ENCODE measurements at places on chromosomes 6 and 20.

DNA sequence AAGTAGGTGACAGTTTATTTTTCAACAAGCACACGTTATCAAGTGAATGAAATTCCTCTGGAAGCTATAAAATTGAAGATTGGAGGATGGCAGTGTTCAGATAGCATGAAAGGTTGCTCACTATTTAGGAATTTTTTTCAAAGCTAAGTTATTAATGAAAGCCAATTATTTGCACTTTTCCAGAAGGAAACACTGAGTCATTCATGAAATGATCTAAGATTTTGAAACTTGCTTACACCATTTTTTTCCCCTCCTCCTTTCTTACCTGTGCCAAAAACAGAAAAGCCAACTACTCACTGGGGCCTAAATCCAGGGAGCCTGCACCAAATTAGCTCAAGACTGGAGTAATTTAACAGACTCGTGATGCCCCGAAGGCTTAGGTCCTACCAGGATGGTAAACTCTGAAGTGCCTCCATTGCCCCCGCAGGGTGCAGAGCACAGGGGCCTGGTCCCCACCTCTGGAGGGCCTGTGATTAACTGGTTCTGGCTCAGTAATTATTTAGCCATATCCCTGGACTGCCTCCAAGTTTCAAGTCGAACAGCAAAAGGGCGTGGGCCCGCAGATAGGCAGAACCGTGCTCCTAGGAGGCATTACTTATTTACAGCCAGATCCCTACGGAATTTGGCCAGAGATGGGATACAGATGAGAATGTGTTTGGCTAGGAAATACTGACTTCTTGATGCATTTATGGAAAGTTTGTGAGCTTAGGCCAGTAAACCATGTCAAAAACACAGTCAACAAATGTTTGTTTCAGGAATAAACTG is 28.0 kb upstream of the ZNF217 start:
- peak; percentile 86 for DNase-seq

- no peak for DNase-seq
Measured at GRCh38 chr6:37587866-37588734, 88.4 kb upstream of the CCDC167 start.

DNA sequence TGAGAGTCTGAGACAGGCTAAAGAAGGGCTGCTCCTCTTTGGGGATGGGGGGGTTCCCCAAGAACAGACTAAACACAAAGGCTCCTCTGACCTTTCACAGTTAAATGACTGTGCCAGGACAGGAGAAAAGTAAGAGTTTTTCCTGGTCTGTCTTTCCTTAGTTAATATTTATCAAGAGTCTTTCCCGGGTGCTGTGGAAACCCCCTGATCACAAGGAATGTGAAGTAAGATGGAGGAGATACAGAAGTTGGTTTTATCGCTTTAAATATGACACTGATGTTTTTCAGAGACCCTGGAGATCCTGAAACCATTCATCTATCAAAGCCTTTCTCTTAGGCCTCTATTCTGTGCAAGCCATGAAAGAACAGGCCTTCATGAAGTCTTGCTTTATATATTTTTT is 105.8 kb downstream of the RNF144B start:
- no peak for DNase-seq

- no peak for DNase-seq
Measured at GRCh38 chr20:9122571-9122970, 53.7 kb downstream of the PLCB4 start.

GRCh38 chr20:44089987-44090674 is 96.9 kb downstream of the JPH2 start:
- peak; percentile 74 for DNase-seq

- DNase-seq = no peak
Measured at GRCh38 chr6:35751594-35751993, 14.8 kb downstream of the ARMC12 start.

DNA sequence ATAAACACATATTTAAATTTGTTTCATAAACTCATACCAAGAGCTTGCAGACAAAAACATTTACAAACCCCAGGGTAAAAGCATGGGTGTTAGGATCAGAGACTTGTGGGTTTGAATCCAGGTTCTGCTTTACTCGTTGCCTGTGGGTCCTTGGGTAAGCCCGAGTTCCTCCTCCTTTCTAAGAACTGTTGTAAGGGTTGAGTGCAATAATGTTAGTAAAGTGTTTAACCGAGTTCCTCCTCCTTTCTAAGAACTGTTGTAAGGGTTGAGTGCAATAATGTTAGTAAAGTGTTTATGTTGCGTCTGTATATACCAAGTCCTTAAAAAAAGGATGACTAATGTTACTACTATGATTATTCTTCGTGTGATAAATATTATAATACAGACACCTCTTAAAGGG is 18.7 kb downstream of the CCDC170 start:
- DNase-seq = no peak

GRCh38 chr20:23161968-23162696 is 76.0 kb upstream of the CD93 start:
- no peak for DNase-seq

DNA sequence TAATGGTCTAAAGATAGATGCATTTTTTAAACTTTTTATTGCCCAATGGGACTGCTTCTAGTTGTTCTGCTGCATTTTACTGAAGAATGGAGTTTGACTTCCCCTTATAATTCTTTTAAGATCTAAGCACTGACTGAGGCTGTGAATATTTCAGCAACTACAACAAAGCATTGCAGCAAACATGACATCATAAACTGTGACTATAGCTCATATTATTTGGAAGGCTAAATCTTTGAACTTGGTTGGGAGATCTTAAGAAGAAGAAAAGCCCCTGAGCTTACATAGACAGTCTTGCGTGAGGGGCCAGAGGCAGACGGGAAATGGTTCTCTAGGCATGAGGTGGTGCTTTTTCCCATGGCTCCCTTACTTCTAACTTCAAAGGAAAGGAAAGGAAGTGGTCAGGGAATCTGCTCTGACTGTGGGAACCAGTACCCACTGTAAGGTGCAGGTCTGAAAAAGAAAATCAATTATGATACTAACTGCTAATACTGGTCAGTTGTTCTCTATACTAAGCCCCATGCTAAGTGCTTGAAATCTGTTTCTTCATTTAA is 14.8 kb downstream of the HEY2 start:
- no peak for DNase-seq

Measured in HTR-8/SVneo (cell line).